ENCODE measurements at places on chromosomes 2 and 18.

GRCh38 chr18:50307738-50308470 is 20.4 kb upstream of the CXXC1 start:
- DNase-seq: peak; percentile 83

GRCh38 chr2:179235463-179236108 is 29.0 kb downstream of the SESTD1 start:
- DNase-seq: no peak

GRCh38 chr2:202429164-202429980 is 53.2 kb downstream of the BMPR2 start:
- DNase-seq: no peak

DNA sequence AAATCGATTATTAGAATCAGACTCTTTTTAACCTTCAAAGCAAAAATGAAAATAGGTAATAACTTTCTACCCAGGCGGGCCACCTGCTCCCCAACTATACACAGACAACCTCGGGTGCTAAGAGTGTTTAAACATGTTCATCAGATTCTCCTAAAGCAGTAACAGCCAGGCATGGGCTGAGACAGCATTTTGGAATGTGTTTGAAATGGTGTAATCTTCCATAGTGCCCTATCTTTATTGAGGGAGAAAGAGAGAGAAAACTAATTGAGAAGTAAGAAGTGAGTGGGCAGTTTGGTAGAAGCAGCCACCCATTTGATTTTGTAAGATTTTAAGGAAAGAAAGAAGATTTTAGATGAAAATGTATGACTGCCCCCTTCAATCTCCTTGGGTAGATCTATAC is 196.1 kb upstream of the CTAGE1 start:
- DNase-seq: no peak

- no peak for DNase-seq
Measured at GRCh38 chr2:1873343-1873742, 129.0 kb upstream of the PXDN start.

GRCh38 chr2:11344956-11345677 is 681 bp upstream of the ROCK2 start:
- DNase-seq: no peak

GRCh38 chr2:218858671-218859555 is 692 bp upstream of the WNT6 start:
- DNase-seq: no peak

GRCh38 chr18:31099450-31100230 is 2.6 kb downstream of the DSC2 start:
- DNase-seq: no peak

DNA sequence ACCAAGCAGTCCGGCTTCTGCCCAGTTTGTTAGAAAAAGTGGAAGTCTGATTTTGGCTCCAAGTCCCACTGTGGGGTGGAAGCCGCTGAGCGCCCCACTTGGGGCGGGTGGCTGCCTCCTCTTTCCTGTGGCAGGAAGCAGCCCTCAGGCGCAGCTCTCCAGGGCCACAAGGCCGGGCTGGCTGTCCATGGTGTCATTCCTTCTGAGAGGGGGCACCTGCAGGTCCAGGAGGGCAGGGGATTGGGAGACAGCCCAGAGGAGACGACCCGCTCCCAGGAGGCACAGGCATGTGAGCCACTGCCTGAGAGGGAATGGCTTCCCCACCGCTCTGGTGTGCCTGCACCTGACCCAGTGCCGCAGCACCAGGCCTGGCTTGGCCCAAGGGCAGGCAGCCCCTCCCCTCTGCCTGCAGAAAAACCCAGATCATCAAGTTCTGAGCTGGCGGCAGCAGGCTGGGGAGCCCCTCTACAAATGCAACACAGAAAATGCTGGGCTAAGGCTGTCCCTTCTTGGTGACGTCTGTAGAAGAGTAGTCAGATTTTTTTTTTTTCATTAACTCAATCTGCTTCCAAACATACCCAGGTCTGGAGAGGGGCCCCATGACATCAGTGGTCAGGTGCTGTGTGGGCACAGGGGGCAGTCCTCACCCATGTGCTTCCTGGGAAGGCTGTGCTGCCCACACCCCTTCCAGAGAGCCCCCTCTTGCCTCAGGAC is 38.4 kb downstream of the HS6ST1 start:
- DNase-seq: no peak

- DNase-seq: peak; percentile 56
Measured at GRCh38 chr2:46942143-46942526, 26.5 kb upstream of the MCFD2 start.

- no peak for DNase-seq
Measured at GRCh38 chr2:134674687-134675086, 44.1 kb downstream of the TMEM163 start.

- DNase-seq: no peak
Measured at GRCh38 chr2:127083819-127084503, 23.0 kb downstream of the BIN1 start.

DNA sequence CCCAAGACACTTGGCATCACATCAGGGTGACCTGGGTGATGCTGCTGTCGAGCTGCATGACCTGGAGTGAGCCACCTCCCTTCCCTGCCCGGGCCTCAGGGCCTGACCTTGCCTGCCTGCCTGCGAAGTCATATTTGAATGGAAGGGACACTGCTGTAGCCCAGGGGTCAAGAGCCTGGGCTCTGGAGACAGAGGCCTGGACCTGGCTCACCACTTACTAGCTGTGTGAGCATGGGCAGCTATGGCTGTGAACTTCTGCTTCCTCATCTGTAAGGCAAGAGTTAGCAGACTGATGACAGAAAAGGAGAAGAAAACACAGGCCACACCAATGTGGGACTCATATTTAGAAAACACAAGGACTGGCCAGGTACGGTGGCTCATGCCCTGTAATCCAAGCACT is 118.7 kb downstream of the ZFP36L2 start:
- DNase-seq: no peak

GRCh38 chr2:113755835-113756354 is 547 bp downstream of the SLC35F5 start:
- DNase-seq: no peak

DNA sequence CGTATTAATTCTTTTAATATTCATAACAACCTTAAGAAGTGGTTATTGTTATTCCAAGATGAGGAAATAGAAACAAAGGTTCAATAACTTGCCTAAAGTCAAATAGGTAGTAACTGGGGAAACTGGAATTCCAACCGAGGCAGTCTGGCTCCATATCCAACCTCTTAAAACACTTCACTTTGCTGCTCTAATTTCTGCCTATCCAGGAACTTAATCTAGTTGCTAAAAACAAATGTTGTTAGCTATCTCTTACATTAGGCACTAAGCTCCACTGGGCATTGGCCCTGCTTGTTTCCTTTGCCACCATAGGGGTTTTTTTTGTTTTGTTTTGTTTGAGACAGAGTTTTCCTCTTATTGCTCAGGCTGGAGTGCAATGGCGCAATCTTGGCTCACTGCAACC is 24.8 kb downstream of the ERLEC1 start:
- DNase-seq: no peak

GRCh38 chr2:205692104-205692503 is 9.8 kb downstream of the NRP2 start:
- DNase-seq: no peak

DNA sequence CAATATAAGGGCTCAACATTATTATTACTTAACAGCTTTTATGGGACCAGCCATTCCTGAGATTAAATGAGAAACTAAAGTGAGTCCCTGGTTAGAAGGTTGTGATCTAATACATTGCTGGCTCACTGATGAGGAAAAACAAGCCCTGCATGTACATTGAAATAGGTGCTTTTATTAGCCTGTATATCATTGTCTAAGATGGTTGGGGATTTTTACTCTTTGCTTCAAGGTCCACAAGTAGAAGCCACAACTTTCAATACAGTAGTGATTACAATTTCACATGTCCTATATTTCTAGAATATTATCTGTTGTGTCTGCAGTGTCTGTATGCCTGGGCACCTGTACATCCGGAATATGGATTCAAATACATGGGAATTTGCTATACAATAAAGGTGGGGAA is 104.1 kb upstream of the FZD5 start:
- DNase-seq: no peak

- no peak for DNase-seq
Measured at GRCh38 chr2:129296806-129297205, 682.7 kb upstream of the RAB6C start.

- no peak for DNase-seq
Measured at GRCh38 chr2:2324565-2325101, 6.4 kb downstream of the MYT1L start.

- DNase-seq: no peak
Measured at GRCh38 chr2:62477573-62477972, 28.4 kb downstream of the TMEM17 start.

- DNase-seq: no peak
Measured at GRCh38 chr18:37176621-37176934, 347.7 kb downstream of the KIAA1328 start.
